ENCODE measurements at places on chromosomes 11 and 22.

DNA sequence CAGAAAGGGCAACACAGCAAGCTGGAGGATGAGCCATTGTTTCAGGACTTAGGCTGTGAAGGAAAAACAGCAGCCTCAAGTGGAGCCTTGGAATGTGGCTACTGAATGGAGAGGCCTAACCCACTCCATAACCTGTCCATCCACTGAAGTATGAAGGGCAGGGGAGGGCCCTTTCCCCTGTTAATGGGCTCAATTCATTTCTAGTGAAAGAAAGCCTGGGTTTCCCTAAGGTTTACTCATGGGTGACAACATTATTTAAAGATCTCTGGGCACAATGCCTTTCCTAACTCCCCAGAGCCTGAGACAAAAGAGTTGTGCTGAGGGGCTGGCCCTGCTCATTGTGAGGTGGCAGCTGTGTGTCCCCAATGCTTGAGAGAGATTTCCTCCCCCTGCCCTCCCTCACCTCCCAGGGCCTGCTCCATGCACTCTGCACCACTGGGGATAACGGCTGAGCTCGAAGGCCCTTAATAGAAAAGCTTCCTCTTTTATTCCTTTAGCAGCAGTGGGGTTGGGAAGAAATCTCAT is 83.8 kb downstream of the ME3 start:
- no peak for DNase-seq

GRCh38 chr11:121018746-121019145 is 5.2 kb upstream of the TBCEL start:
- no peak for DNase-seq

- DNase-seq, result no peak
Measured at GRCh38 chr11:45733176-45733575, 67.8 kb upstream of the CHST1 start.

DNA sequence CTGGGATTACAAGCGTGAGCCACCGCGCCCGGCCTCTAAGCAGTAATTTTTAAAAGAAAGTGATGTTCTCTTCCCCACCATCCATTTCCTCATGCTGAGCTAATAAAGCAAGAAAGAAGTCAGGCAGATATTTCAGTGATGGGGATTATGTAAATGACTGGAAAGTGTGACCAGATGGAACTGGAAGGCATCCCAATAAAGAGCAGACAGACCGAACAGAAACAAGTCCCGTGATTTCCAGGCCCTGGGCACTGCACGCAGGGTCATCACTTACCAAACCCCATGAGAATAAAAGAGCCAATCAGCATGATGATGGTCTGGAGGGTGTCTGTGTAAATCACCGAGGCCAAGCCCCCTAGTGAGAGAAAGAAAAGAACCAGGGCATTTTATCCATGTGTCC is 18.2 kb downstream of the SLC5A4 start:
- no peak for DNase-seq

GRCh38 chr11:44630511-44631210 is 65.2 kb downstream of the CD82 start:
- no peak for DNase-seq

GRCh38 chr11:45042560-45042959 is 91.9 kb upstream of the TP53I11 start:
- no peak for DNase-seq

DNA sequence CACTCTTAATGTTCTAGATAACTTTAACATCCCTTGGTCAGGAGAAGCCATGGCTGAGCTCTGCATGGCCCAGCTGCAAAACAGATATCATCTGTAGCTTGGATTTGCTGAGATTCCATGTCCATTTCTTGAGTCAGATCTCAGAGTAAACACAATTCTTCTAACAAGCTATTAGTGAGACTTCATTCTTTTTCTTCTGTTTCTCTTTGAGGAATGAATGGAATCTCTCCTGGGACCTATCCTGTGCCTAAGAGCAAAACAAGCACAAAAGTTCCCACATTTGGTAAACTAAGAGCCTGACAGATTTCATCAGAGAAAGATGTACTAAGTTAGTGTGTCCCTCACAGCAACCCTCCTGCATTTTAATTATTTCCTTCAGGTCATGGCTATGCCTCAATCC is 142.8 kb downstream of the MAML2 start:
- DNase-seq, result no peak

GRCh38 chr11:15258433-15259165 is 143.9 kb downstream of the INSC start:
- no peak for DNase-seq

DNA sequence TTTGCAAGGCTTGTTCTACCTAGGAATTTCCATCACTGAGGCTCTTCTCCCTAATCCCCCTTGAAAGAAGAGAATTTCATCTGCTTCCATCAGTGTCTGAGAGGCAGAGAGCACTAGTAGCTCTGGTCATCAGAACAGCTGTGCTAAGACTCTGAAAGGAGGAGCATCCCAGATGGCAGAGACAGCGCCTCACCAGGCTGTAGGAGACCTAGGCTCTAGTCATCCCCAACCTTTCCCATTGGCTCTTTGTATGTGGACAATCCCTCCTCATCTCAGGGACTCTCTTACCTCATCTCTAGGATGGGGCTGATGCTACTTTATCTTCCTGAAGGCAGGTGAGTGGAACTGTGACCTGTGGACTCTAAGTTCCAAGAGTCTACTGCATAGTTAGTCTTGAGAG is 8.8 kb upstream of the OR9I1 start:
- DNase-seq, result no peak

DNA sequence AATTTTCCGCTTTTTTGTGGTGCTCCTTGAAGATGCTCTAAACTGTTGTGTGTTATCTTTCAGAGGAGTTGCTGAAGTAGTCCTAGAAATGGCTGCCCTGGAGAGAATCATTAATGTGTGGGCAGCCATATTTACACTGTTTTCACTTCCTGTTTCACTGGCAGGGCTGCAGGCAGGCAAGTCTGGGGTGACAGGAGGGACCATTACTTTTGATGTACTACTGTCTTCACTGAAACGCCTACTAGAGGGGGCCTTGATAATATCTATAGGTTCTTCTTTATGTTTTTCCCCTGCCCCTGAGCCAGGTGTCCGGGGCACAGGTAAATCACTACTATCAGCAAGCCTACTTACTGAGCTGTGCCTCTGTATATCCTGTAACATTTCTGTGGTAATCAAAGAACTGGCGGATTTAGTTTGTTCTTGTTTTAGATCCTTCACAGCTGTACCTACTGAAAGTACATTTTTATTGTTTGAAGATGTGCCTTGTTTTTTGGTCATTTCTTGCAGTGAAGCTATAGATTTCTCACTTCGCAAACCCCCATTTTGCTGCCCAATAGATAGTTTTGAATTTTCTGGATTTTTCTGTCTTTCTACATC is 39.7 kb downstream of the ACAT1 start:
- DNase-seq, result no peak

DNA sequence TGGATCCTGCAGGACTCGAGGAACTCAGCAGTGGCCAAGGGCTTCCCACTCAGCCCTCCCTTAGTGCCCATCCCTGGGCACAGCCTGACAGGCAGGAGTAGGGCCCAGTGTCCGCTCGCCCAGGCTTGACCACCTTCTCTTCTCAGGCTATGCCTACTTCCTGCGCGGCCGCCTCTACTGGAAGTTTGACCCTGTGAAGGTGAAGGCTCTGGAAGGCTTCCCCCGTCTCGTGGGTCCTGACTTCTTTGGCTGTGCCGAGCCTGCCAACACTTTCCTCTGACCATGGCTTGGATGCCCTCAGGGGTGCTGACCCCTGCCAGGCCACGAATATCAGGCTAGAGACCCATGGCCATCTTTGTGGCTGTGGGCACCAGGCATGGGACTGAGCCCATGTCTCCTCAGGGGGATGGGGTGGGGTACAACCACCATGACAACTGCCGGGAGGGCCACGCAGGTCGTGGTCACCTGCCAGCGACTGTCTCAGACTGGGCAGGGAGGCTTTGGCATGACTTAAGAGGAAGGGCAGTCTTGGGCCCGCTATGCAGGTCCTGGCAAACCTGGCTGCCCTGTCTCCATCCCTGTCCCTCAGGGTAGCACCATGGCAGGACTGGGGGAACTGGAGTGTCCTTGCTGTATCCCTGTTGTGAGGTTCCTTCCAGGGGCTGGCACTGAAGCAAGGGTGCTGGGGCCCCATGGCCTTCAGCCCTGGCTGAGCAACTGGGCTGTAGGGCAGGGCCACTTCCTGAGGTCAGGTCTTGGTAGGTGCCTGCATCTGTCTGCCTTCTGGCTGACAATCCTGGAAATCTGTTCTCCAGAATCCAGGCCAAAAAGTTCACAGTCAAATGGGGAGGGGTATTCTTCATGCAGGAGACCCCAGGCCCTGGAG is 3.3 kb upstream of the SMARCB1 start:
- no peak for DNase-seq

DNA sequence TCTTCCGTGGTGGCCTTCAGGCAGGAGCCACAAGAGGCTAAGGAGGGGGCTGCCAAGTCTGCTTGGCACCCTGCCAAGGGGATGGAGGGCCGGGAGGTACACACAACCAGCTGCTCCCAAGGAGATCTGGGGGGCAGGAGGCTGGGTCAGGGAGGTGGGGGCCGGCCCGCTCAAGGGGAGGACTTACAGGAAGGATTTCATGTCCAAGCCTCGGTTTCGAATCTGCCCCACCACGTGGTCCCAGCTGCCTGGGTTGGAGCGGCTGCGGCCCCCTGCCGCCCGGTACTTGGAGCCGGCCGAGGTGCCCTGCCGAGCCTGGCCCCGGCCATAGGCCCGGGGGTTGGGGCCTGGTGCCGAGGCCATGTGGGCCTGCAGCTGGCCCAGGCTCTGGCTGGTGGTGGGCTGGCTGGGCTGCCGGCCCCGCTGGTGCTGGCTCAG is 33.5 kb downstream of the LRRC10B start:
- DNase-seq, result no peak

GRCh38 chr11:1506981-1507380 is 20.4 kb upstream of the MOB2 start:
- DNase-seq, result no peak

DNA sequence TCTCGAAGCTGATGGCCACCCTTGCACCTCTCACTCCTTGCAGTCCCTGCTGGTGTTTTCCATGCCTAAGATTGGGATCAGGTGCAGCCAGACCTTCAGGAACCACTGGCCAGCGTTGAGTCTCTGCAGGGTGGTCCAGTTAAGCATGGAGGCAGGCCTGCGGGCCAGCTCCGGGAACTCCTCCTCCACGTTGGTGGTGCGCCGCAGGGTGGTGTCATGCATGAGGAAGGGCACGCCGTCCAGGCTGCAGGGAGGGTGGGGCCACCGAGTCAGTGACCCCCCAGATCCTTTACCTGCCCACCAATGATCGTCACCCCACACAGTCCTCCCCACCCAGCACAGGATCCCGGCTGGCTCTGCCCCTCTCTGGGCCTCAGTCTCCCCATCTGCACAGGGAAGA is 10.0 kb upstream of the KLHL35 start:
- DNase-seq, result no peak

DNA sequence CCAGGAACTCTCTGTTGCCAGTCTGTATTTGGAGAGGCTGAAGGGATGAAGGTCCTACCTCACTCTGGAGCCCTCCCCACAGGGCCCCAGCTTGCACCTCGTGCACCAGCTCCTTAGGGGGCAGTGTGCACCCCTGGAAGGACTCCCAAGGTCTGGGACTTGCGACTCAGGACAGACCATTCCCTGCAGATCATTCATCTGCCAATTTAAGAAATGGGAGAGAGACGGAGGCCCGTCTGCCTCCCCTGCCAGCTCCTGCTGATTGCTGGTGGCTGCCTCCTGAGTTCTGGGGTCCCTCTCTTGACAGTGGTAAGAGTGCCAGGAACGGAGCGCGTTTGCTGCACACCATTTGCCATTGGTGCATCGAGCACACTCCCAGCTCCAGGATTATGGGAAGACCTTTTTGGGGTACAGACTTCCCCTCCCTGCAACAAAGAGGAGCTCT is 27.4 kb upstream of the MALAT1 start:
- DNase-seq, result no peak

GRCh38 chr11:39365809-39366436 is 2093.5 kb downstream of the LRRC4C start:
- DNase-seq, result no peak

DNA sequence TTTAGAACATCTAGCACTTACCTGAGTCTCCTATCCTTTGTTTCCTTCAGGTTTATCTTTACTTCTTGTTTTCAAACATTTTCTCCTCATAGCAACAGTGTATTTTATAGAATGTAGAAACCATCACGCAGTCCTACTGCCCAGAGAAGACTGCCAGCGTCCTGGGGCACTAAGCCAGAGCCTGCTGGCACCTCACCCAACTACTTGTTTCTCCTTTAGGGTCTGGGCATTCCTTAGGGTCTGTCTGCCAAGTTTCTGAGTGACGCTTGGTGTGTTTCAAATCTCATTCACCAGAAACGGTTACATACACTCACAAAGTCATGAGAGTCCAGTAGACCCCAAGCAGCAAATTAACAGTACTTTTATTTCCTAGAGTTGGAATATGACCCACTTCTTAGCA is 49.6 kb upstream of the SLC25A1 start:
- DNase-seq, result no peak

DNA sequence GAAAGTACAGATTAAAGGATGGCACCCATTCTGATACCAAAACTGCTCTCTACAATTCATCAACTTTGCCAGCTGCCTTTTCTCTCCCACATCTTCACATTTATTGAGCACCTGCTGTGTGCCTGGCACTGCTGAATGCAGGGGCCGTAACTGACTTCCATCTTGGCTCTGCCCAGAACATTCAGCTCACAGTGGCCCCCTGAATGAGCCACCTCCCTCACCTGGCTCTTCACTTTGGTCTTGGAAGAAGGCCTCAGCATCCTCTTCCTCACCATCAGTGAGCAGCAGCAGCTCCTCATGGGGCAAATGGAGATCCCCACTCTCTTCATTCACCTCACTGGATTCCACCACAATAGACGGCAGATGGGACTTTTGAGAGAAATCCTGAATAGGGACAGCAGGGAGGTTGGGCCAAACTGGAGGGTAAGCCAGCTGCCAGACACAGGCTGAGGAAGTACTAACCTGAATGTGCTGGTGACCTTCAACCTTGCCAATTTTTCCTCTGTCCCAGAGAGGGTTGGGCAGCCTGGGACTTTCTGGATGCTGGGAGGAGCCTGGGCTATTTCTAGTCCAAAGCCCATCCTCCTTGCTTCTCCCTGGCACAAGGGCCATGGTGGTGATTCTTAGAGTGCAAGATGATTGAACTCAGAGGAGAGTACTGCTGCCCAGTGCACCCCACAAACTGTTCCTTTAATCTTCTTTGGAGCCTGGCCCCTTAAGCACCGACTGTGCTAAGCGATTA is 1.9 kb upstream of the UQCC3 start:
- no peak for DNase-seq

- DNase-seq, result no peak
Measured at GRCh38 chr11:62431171-62431901, 12.5 kb downstream of the SCGB1A1 start.

DNA sequence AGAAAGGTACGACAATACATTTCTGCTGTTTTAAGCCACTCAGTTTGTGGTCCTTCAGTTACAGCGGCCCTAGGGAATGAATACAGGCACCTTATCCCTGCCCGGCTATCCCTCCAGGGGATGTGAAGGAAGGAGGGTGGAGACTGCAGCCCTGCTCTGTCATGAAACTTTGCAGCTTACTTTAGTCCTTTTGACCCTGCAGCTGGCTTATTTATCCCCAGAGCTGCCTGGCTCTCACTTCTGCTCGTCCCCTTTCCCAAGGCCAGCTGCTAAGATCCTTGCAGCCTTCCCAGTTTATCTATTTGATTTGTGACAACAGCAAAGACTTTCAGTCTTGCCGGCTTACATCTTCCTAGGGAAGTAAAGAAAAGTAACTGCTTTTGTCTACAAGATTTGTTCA is 55.2 kb downstream of the SC5D start:
- DNase-seq, result no peak

- no peak for DNase-seq
Measured at GRCh38 chr11:113189909-113190667, 124.3 kb upstream of the TTC12 start.

- DNase-seq, result no peak
Measured at GRCh38 chr22:44586999-44587736, 89.1 kb upstream of the RTL6 start.

GRCh38 chr11:105124756-105125155 is 14.8 kb downstream of the CARD18 start:
- no peak for DNase-seq
